ENCODE measurements at places on chromosomes 12 and 14.

- peak overlapping the region; percentile 63 for H3K27ac ChIP-seq
- no peak for DNase-seq
- H3K4me1 ChIP-seq, result no peaks in the 10 kb centered on the region
- H3K36me3 ChIP-seq, result peaks cover 5% of the 10 kb centered on the region
- H3K4me3 ChIP-seq, result no peak overlapping the region
- no peaks in the 10 kb centered on the region for H3K27me3 ChIP-seq
These were observed 7.3 kb upstream of the TMEM119 start for GRCh38 chr12:108605000-108605689.

- no peak overlapping the region for H3K4me3 ChIP-seq
- no peak overlapping the region for H3K27ac ChIP-seq
- no peak for DNase-seq
- H3K4me1 ChIP-seq, result peaks cover 14% of the 10 kb centered on the region
These were observed 111.0 kb upstream of the MAX start for GRCh38 chr14:65213316-65213715.

GRCh38 chr14:73025544-73025943 lies 1.4 kb downstream of the ZFYVE1 start:
- no peak overlapping the region for H3K27ac ChIP-seq
- H3K36me3 ChIP-seq, result peaks cover 20% of the 10 kb centered on the region
- H3K4me3 ChIP-seq, result peak overlapping the region; percentile 91
- H3K27me3 ChIP-seq, result no peaks in the 10 kb centered on the region
- peaks cover 51% of the 10 kb centered on the region for H3K4me1 ChIP-seq

DNA sequence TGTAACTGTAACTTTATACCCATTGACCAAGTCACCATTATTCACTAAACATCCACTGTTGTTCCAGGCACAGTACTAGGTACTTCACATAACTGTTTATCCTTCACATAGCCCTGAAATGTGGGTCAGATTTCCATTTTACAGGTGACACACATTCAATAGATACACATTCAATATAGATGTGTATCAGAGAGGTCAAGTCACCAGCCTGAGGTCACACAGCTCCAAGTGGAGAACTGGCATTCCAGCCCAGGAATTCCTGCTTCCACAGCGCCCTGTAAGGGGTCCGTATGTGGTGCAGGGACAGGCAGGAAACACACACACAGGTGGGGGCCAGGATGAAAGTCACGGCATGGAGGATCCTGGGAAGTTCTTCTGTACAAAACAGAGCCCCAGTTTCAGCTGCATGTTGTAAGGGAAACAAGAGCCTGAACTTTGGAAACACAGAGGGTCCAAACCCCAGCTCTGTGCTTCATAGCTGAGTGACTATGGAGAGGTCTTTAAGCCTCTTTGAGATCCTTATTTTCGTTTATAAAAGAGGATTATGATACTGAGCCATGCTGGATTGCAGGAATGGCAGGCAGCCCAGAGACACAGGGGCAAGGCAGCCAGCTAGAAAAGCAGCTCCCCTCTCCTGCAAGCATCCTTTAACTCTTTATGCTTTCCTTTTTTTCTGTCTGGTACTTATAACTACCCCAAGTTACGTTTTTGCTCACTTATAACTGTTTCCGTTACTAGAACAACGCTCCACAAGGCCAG lies 50.3 kb upstream of the DICER1 start:
- DNase-seq, result no peak
- H3K4me3 ChIP-seq, result no peak overlapping the region
- H3K36me3 ChIP-seq, result peaks cover 2% of the 10 kb centered on the region
- peaks cover 23% of the 10 kb centered on the region for H3K27me3 ChIP-seq

DNA sequence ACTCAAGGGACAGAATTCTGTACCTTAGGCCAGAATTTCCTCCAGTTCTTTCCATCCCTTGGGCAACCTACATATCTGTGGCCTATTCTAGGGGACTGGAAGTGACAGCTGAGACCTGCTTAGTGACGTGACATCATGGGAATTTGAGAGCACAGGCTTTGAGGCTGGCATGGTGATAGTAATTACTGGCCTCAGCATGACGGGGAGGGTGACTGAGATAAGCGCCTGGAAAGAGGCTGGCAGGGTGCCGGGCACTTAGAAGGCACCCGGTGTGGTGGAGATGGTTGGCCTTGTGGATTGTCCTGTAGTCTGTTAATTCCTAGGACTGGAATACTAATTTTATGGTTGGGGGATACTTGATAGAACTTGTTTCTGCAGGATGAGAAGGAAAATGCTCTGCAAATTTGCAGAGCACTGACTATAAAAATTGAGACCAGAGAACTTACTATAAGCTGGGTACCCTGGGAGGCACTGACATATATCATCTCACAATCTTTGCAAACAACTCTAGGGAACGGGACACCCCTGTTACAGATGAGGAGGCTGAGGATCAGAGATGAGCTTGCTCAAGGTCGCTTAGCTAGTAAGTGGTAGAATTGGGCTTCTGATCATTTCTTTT lies 42.2 kb upstream of the TBX3 start:
- H3K4me3 ChIP-seq, result no peak overlapping the region
- DNase-seq, result no peak
- H3K4me1 ChIP-seq, result no peaks in the 10 kb centered on the region
- H3K36me3 ChIP-seq, result no peaks in the 10 kb centered on the region
- H3K27me3 ChIP-seq, result no peaks in the 10 kb centered on the region

DNA sequence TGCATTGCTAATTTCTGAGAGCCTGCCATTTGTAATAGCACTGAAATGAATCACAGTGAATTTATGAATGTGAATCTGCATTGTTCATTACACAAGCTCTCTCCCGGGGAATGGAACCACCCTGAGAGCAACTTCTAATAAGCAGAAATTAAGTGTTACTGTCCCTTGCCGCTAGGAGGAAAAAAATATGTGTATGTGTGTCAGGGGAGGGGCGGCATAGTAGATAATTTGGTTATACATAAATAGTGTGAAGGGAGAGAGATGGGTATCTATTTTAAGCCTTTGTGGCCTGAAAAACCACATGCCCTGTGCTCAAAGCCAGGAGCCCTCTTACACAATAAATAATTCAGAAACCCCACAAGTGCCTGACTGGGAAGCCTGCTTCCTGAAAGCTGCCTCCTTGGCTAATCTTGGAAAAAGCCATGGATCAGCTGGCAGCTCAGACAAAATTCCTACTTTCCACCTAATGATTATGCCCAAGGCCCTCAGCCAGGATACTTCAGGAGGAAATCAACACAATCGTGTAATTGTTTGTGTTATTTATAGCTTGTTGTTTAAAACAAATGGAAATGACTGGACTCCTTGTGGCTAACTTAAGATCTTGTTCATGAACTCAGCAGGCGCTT lies 366.2 kb upstream of the KITLG start:
- H3K4me1 ChIP-seq, result no peaks in the 10 kb centered on the region
- no peak overlapping the region for H3K4me3 ChIP-seq
- DNase-seq, result no peak

DNA sequence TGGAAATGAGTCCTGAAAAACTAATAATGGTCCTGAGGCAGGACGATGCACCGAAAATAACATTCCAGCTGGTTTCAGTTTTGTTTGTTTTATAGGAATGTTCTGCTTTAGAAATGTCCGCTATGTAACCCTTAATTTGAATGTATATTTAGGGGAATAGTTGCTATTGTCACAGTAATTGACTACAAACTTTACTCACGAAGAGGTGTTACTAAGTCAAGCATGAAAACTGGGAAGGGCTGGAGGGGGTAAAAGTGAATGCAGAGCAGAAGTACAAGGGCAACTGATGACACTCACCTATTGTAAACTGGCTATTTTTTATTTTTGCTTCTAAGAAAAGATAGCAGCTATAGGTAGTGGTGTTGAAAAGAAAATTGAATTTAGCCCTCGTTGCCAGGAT lies 230.7 kb upstream of the SYT10 start:
- H3K4me3 ChIP-seq, result no peak overlapping the region
- no peaks in the 10 kb centered on the region for H3K4me1 ChIP-seq
- H3K36me3 ChIP-seq, result no peaks in the 10 kb centered on the region
- H3K27me3 ChIP-seq, result no peaks in the 10 kb centered on the region

GRCh38 chr12:108141600-108142130 lies 12.6 kb downstream of the WSCD2 start:
- no peak overlapping the region for H3K4me3 ChIP-seq
- DNase-seq, result no peak
- peaks cover 32% of the 10 kb centered on the region for H3K27me3 ChIP-seq
- no peaks in the 10 kb centered on the region for H3K4me1 ChIP-seq
- no peak overlapping the region for H3K27ac ChIP-seq
